ENCODE measurements at places on chromosomes 11 and 22.
A peak's percentile ranks its signal among the peaks of the same experiment; 100 is the strongest.

- DNase-seq, result peak; percentile 71
Measured at GRCh38 chr11:81674211-81674610, 1059.5 kb downstream of the FAM181B start.

- DNase-seq, result no peak
Measured at GRCh38 chr11:115678942-115679341, 174.7 kb upstream of the CADM1 start.

DNA sequence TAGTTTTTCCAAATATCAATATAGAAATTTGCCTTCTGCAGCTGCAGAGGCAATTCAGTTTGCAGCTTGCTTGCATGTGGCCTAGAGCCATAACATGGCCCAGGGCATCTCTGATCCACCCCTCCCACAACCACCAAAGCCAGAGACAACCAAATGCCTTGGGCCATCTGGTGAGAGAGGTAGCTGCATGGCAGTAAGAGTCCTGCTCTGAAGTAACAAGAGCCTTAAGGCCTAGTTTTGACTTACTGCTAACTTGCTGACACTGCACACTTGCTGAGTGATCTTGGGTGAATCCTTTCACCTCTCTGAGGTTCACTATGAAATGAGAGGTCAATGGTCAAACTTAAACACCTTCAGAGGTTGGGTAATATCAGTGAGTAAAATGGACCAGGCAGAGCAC is 4.9 kb upstream of the SPECC1L start:
- no peak for DNase-seq

- no peak for DNase-seq
Measured at GRCh38 chr22:28857288-28857687, 26.1 kb upstream of the ZNRF3 start.

DNA sequence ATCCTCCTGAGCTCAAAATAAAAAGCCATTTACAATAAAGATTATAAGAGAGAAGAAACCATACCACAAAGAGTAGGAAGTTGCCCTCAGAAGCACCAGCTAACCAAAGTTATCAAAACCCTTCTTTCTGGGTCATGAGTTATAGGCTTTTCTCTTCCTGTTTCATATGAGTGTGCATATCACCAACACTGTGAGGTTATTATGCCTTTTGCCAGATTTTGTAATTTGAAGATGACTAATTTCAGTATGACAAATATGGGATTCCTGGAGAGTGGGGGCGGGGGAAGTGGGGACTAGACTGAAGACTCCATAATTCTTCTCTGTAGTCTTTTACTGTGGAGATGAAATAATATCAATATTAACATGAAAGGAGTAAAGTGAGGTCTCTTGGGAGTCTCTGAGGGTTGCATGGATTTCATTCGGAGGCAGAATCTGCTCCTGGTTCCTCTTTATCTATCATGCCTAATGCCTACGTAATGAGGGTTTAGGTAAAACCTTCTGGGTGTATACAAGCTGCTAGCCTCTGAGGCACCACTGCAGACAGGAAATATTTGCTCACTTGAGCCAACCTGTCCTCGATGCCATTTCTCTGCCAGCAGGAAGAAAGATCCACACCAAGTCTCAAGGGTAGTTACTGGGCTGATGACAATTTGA is 2.1 kb downstream of the LPXN start:
- peak; percentile 86 for DNase-seq

DNA sequence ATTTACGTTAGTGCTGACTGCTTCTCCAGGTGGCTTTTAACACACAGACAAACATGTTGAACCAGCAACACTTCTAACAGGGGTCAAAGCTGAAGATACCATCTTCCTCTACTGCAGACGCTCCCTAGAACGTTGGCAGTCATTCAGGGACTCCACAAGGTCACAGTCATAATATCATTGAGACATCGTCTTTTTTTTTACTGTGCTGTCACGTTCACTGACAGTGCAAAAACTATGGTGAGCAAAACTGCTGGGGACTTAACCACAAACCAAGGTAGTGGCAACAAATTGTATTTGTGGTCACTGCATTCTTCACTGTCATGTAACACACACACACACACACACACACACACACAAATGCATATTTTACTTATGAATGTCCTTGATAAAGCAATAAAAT is 244.9 kb downstream of the CASP12 start:
- DNase-seq, result peak; percentile 67

DNA sequence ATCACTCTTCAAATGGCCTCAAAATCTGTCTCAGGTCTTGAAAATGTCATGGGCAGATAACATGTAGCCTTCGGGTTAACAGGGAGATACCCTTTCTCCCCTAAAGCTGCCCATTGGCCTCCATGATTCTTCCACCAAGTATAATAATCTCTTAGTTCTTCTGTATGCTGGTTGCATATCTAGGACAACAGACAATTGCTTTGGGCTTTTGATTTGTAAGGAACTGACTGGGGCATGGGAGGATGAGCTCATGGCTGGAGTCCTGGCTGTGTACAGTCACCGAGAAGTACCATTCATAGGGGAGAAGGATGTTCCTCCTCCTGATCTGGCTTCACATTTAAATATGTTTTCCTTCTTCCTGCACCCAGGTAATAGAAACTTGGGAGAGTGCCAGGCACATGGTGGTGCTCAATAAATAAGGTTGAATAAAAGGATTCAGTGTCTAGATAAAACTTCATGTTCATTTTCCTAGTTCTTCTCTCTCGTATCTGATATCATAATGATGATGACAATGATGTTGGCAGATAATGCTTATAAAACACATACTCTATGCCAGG is 2.8 kb upstream of the AMPD3 start:
- no peak for DNase-seq

DNA sequence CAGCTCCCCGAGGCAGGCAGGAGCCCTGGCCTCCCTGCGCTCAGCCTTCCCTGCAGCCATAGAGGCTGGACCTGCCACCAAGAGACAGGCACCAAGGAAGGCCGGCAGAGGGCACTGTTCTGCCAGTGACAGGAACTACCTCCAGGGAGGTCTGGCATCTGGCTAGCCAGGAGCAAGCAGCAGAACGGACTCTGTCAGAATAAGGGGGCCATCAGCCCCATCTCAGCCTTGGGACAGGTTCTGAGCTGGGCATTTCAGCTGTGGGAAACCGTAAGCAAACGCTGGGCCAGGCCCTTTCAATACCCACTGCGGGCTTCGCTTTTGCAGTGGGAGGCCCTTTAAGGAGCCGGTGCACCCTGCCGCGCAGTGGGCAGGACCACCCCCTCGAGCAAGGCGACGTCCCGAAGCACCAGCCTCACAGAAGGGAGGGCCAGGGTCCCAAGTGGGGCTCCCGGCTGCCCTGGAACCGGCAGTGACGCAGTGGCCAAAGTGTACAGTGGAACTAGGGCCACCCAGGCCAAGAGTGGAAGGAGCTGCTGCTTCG is 18.2 kb downstream of the IFT27 start:
- DNase-seq, result peak; percentile 77

DNA sequence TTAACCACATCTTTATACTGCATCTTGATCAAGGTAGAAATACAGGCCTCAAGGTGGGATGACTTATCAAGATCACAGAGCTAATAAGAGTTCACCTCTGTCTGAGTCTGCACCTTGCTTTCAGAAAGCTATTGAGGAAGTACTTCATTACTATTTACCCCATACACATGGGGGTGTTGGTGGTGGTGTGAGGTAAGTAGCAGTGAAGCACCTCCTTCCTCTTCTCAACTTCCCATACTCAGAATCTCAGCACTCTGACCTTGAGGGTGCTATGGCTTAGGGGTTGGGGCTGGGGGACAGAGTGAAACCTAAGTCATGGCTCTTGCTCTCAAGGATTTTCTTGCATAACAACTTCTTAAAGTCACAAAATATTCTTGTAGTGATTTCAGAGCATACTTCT is 56.9 kb downstream of the ME3 start:
- DNase-seq, result no peak

- no peak for DNase-seq
Measured at GRCh38 chr11:61954851-61955421, 4.8 kb downstream of the BEST1 start.

GRCh38 chr11:34609850-34610249 is 11.0 kb upstream of the EHF start:
- DNase-seq, result no peak

DNA sequence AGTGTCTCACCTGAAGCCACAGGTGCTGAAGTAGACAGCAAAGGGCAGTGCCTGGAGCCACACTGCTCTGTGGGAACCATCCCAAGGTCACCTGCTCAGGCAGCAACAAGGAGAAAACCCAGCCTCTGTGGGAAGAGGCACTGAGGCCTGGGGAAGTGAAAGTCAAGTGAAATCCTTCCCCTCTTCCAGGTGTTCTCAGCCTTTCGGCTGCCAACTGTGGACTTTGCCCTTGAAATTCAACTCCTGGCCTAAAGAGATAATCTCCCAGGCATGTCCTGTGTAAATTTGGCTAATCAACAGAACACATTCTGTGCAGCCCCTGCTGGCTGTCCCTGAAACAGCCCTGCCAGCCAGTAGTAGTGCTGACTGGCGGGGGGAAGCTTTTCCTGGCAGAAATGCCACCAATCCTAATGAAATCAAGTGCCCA is 112.1 kb downstream of the RPL27A start:
- no peak for DNase-seq

DNA sequence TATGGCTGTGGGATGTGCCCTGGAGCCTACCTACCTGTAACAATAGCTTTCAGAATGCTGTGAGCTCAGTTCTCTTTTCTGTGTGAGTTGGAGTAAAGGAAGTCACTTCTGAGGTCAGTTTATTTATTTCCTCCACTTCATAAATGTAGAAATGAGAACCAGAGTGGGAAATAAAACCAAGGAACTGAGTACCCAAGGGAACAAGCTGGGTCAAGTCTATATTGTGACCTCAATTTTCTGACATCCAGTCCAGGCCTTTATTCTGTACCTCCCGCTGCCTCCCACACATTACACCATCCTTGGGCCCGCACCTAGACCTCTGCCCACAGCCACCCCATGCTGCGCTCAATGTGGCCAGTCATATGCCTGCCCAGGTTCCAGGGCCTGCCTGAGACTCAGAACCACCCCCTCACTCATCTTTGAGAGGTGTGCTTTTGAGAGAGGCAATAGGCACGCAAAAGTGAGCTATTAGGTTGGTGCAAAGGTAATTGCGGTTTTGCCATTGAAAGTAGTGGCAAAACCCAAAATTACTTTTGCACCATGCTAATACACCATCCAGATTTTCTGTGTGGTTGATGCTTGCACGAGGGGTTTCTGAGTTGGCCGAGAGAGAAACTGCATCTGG is 9.8 kb downstream of the MS4A6E start:
- no peak for DNase-seq

DNA sequence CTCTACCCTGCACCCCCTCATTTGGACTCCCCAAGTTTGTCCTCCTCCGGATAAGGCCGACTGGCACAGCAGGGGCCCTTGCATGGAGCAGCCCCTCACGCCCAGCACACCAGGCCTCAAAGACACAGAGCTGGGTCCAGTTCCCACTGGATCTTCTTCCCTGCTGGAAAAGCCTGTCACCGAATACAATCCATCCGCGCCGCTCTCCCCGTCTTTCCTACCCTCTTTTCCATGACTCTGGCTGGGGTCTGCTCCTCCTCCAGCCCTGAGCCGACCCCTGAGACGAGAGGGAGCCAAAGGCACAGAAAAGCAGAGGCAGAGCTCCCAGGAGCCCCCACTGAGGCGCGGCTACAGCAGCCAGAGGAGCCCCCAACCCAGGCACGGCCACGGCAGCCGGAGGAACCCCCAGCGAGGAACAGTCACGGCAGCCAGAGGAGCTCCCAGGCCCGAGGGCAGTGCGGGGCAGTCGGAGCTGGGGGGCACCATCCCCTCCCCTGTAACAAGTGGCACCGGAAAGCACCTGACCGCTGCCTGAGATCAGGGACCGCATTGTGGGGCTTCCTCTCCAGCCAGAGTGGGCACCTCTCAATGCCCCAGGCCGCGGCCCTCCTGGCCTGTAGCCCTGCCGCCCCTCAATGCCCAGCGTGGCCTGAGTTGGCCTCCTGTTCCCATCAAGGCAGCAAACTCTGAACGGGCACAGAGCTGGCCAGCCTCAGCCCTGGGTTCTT is 12.0 kb downstream of the ALG12 start:
- DNase-seq, result no peak

- DNase-seq, result peak; percentile 30
Measured at GRCh38 chr11:119144825-119145486, 3.9 kb upstream of the ABCG4 start.

- peak; percentile 55 for DNase-seq
Measured at GRCh38 chr11:122668562-122669090, 13.1 kb downstream of the UBASH3B start.

DNA sequence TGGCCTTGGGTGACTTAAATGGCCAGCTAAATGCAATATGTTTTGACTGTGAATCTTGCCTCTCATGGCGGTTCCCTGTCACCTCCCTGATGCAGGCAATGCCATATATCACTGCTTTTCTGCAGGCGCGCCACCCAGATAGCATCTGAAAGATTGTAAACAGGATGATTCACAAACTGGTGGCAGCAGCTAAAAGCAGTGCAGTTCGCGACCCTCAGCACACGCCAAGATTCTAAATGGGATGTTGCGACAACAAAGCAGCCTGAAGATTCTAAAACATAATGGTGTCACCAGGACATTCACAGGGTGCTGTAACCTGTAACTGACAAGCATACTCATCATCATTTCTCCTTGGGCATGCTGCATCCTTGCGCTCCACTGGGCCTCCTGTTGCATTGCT is 440.4 kb upstream of the CADM1 start:
- no peak for DNase-seq

- DNase-seq, result peak; percentile 88
Measured at GRCh38 chr22:46604306-46604690, 15.9 kb upstream of the GRAMD4 start.

- DNase-seq, result no peak
Measured at GRCh38 chr22:39974065-39974464, 13.9 kb downstream of the TMA7B start.

GRCh38 chr22:35761037-35761436 is 43.4 kb downstream of the APOL5 start:
- DNase-seq, result no peak

DNA sequence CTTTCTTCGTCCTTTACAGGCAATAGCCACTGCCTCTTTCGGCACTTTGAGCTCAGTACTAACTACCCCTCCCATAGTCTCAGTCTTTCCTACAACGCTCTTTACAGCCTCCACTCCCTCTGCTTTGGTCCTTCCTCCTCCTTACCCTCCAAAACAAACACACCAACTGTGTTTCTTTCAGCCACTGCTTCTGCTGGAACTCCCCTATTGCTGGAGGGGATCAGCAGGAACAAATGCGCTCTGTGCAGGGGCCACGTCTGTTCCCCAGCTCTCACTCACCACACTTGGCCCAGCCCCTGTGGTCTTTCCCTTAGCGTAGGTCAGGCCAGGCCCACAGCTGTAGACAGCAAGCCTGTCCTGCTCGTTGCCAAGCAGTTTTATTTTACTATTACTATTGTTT is 42.3 kb downstream of the PC start:
- no peak for DNase-seq

DNA sequence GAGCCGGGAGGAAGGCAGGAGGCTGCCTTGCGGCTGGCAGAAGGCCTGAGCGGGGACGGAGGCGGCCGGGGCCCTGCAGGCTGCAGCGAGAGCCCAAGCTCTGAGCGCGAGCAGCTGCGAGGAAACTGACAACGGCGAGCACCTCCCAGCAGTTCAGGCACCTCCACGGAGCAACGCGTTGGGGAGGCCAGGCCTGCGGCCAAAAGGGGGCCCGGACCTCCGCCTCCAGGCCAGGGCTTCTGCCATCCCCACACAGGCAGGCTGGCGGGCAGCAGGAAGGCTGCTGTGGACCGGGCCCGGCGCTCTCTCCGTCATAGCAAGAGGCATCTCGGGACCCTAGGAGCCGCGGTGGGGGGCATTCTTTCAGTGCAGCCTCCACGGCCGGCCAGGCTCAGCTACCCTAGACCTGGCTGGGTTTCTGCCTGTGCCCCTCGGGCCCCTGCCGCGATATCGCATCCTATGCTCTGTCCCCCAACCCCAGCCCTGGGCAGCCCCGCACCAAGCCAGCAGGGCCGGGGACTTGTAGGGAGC is 22.9 kb upstream of the SLC22A12 start:
- DNase-seq, result no peak
